ENCODE measurements at places on chromosomes 2 and 18. TPM values are rescaled to one million over a fixed set of nuclear protein-coding genes. Genes with fewer than 3 reads are reported as not detected.

The DNAJC5G gene
- not detected for polyA plus RNA-seq

The CSRNP3 gene
- polyA plus RNA-seq = not detected

The HOXD13 gene
- polyA plus RNA-seq = not detected

The DNAJC10 gene
- 158 TPM for polyA plus RNA-seq

The GRHL1 gene
- polyA plus RNA-seq = 0.16 TPM

The WDR35 gene
- polyA plus RNA-seq = 1.3 TPM

The ACTG2 gene
- not detected for polyA plus RNA-seq

The STON1 gene
- 0.06 TPM for polyA plus RNA-seq

The GATA6 gene
- polyA plus RNA-seq = not detected

The SERPINB7 gene
- polyA plus RNA-seq = not detected

The LIMS4 gene
- polyA plus RNA-seq = 1.4 TPM

The OR6B2 gene
- polyA plus RNA-seq = not detected

The TRABD2A gene
- polyA plus RNA-seq = 5.7 TPM

The SH3BP4 gene
- polyA plus RNA-seq = 2.0 TPM

The RAB27B gene
- 1.1 TPM for polyA plus RNA-seq

The SAG gene
- not detected for polyA plus RNA-seq

The MRPL19 gene
- polyA plus RNA-seq = 34.4 TPM

The G6PC2 gene
- not detected for polyA plus RNA-seq

The EGR4 gene
- polyA plus RNA-seq = 0.26 TPM

The GPR55 gene
- polyA plus RNA-seq = 1.9 TPM

The FSHR gene
- polyA plus RNA-seq = not detected

The DSG2 gene
- polyA plus RNA-seq = not detected

The SLC9A4 gene
- not detected for polyA plus RNA-seq

The FHOD3 gene
- not detected for polyA plus RNA-seq

The NCKAP5 gene
- polyA plus RNA-seq = not detected

The ELOA2 gene
- polyA plus RNA-seq = not detected

The MYOM1 gene
- polyA plus RNA-seq = 2.4 TPM

The MLPH gene
- not detected for polyA plus RNA-seq

The DTNB gene
- 16.5 TPM for polyA plus RNA-seq

The ALPG gene
- not detected for polyA plus RNA-seq

The WNT6 gene
- 0.86 TPM for polyA plus RNA-seq

The CDH7 gene
- not detected for polyA plus RNA-seq
